ENCODE measurements at places on chromosomes 11 and 22.

GRCh38 chr11:129021295-129021694, 78.6 kb upstream of the TP53AIP1 start:
- no peak for DNase-seq

DNA sequence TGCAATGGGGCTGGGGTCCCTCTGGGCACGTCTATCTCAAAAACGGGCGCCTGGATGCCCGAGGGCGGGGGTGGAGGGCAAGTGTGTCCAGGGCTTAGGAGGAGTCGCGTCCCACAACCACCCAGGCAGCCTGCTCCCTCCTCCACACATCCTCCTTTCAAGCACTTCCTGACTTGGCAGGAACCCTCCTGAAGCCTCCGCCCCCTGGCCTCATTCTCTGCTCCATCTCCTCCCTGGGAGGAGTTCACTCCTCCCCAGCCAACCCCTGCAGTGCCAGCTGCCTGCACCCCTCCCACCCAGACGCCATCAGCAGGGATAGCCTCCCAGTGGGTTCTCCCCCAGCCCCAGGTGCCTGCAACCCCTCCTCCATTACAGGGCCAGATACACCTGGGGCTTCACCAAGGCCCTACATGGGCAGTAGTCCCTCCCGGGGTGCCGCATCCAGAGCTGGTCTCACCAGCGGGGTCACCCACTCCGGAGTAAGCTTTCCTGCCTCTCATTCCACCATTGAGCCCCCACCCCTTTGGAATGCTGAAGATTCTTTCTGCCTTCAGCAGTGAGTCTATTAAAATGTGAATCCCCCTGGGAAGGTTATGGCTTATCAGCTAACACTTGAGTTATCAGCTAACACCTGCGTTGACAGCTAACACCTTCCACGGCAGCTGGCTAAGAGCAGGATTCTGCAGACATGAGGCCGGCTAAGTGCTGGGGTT, 24.4 kb downstream of the RTN4R start:
- DNase-seq = no peak

DNA sequence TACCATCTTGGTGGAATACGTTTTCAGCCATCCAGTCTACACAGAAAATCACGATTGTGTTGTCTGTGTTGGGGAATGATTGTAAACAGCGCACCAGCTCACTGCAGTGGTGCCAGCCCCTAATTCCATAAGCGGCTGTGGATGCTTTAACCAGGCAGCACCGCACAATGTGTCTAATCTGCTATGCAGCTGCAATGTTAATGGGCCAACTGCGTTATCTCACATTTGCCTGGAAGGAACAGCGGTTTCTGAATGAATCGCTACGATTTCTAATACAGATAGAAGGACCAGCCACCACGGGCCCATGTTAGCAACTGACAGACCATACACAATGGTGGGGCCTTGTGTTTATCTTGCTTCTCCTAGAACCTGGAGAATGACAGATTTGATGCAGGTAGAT, 384.5 kb upstream of the KIRREL3 start:
- no peak for DNase-seq

GRCh38 chr22:50169774-50170341, 673 bp upstream of the PANX2 start:
- DNase-seq = no peak

- no peak for DNase-seq
Measured at GRCh38 chr11:39432929-39433328, 2026.5 kb downstream of the LRRC4C start.

DNA sequence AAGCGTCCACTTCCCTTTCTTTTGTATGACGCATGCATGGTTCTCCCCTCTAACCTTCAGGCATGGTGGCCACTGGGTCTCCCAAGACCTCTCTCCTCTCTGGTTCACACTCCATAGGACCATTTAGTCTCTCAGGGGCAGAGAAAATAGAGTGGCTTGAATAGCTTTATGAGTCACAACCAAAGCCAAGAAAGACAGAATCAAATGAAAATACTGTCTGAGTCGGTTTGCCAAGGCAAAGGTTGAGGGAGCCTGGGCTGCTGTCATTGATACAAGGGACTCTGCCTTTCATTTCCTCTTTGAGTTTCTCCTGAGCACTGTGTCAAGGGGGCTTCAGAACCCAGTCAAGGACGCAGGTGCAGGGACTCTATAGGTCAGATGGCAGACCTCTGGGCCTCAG, 44.2 kb downstream of the TENM4 start:
- DNase-seq = no peak

GRCh38 chr11:72918851-72919250, 104.6 kb downstream of the ATG16L2 start:
- no peak for DNase-seq
